ENCODE measurements at places on chromosomes 2 and 18.

DNA sequence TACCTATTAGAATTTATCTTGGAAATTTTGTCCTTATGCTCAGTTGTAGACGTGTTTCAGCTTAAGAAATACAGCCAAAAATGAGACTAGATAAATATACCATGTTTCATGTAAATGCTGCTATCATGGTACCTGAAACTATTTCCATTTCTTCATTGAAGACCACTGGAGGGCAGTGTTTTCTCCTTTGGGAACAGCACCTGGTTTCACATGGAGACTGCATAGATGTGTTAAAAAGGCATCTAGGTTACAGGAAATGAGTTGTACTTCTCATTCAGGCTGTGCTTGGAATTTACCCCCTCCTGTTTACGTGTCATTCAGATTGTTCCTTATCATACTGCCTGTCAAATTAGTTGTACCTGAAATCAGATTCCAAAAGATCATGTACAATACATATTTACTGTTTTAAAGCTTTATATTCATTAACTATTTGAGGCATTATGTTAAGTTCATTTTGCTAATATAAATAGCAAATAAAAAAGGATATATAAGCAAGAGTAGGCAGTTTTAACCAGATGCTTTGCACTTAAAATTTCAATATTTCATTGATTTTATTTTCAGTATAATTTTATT, 57.3 kb upstream of the PSMD14 start:
- DNase-seq = no peak

DNA sequence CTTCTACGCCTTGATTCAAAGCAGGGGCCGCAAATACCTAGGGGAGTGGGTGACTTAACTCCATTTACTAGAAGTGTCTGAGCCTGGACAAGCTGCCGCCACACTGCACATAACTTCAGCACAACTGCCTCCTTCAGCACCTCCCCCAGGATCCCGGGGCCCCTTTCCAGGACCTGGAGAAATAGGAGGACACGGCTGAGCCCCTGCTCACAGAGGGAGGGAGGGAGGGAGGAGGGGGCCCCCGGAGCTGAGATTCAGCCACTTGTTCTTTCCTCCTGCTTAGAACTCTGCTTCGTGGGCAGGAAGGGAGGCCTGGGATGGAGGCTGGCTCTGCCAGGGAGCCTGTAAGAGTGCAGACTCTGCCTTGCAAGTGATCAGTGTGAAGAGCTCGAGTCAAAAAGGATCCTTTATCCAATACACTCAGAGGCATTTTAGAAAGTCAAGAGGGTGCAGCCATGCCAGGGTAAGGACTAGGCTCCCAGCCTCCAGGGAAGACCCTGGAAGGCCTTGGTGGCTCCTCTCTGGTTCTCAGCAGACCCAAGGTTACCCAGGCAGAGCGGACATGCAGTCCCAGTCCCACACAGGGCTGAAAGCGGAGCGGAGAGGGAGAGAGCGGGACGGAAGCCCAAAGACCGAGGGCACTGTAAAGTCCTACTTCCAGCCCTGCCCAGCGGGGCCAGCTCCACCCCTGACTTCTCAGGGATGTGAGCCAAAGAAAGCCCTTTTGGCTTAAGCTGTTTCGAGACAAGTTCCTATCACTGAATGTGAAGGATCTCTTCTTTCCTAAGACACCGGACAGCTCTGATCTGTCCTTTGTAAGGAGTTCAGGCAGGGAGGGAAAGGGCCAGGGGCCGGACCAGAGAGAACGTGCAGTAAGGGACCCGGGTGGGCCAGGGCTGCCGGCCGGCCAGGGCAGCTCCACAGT, 8.6 kb upstream of the ARMC9 start:
- no peak for DNase-seq

DNA sequence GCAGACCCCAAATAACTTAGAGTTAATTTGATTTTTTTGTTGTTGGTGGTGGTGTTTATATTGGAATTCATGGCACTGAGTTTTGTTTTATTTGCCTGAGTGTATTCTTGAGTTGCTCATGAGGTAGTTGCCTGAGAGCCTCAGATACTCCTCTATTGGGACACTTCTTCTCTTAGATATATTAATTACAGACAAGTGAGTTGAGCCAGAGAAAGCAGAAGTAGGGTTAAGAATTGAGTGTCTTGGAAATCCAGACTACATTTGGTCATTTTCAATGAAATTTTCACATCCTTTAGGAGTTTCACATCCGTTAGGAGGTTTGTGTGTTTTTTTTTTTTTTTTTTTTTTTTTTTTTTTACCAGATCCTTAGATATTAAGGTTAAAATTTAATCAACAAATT, 29.0 kb downstream of the FMNL2 start:
- DNase-seq = no peak

GRCh38 chr18:48829443-48830149, 121.2 kb downstream of the SMAD7 start:
- DNase-seq = no peak

DNA sequence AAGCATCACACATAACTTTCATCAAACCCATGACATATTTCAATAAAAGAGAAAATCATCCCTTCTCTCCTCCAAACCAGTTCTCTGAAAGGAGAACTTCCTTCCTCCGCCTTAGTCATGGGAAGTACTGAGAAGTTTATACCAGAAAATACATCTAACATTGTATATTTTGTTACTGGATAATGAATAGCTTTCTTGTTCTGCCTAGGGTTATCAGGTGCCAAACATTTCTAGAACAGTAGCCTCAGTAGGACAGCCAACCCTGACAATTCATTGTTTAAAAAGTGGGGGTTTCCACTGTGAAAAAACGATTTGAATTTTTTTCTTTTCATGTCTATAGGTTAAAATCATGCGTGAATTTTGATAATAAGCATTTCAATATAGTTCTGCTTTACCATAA, 16.0 kb upstream of the DAW1 start:
- DNase-seq = no peak

GRCh38 chr18:45962866-45963265, 4.3 kb downstream of the EPG5 start:
- DNase-seq = peak; percentile 25

DNA sequence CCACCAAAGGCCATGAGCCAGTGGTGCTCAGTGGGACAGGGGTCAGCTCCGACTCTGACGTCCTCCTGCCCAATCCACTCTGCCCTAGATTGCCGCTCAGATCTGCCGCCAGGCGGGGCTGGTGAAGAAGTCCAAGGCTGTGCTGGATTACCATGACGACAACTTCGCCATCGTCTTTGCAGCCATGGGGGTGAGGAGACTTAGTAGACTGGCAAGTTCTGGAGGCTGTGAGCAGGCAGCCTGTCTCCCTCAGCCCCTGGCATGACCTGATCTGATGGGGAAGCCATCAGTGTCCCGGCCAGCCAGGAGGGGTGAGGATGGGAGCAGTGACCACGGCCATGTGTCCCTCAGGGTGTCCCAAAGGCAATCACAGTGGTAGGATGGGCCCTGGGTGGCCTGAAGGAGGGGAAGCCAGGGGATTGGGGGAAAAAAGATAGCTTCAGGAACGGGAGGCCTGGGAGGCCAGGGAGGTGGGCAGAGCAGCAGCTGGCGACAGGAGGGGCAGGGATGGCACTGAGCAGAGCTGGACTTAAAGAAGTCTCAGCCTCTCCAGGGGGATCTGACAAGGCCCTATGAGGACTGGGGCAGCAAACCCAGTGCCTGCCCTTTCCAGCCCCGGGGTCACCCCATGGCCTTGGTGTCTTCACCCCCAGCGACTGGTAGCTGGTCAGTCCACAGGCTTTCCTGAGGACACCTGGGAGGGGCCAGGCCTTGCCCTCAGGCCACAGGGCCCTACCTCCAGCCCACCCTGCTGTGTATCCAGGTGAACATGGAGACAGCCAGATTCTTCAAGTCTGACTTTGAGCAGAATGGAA, 17.4 kb upstream of the ANKRD53 start:
- DNase-seq = no peak

DNA sequence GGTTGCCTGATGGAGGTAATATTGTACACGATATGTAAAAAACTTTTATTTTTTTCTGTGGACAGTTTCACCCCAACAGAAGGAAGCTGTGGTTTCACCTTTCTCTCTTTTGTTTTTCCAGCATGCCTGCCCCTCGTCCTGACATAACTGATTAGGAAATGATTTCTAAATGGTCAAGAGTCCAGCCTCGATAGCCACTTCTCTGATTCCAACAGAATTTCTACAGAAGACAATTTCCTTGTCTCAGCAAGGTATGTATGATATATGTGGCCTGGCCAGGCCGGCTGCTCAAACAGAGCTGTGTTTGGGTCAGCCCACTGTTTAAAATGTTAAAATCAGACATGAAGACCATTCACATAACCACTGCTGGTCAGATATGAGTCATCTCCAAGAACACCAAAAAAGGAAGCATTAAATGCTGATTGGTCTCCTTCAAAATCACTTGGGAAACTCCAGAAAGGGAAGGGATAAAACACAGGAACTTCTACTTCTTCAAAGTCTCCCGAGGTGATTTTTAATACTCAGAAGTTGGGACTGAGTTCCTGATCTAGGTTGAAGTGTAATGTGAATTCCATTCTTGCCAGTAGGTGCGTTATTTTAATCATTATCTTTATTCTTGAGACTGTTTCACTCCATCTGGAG, 22.3 kb downstream of the ATP8B1 start:
- no peak for DNase-seq

GRCh38 chr2:147173189-147173581, 671.6 kb upstream of the ACVR2A start:
- DNase-seq = no peak

DNA sequence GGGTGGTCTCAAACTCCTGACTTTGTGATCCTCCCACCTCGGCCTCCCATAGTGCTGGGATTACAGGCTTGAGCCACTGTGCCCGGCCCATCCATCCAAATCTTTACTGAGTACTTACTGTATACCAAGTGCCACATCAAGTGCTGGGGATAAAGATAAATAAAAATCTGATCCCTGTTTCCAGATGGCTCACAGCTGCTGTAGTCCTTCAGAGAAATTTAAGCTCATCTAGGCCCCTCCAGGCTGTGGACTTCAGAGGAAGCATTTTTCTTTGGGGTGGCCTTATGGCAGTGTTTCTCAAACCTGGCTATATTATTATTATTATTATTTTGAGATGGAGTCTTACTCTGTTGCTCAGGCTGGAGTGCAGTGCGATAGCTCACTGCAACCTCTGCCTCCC, 33.7 kb upstream of the GTF2A1L start:
- no peak for DNase-seq

Measured in CD4-positive, alpha-beta T cell treated with Interleukin-17A for 4 hours (primary cell).